ENCODE measurements at places on chromosomes 4 and X.

GRCh38 chr4:152690706-152691651 is 11.2 kb upstream of the TMEM154 start:
- DNase-seq = no peak

GRCh38 chrX:49243166-49243565 is 7.9 kb downstream of the CCDC22 start:
- no peak for DNase-seq

DNA sequence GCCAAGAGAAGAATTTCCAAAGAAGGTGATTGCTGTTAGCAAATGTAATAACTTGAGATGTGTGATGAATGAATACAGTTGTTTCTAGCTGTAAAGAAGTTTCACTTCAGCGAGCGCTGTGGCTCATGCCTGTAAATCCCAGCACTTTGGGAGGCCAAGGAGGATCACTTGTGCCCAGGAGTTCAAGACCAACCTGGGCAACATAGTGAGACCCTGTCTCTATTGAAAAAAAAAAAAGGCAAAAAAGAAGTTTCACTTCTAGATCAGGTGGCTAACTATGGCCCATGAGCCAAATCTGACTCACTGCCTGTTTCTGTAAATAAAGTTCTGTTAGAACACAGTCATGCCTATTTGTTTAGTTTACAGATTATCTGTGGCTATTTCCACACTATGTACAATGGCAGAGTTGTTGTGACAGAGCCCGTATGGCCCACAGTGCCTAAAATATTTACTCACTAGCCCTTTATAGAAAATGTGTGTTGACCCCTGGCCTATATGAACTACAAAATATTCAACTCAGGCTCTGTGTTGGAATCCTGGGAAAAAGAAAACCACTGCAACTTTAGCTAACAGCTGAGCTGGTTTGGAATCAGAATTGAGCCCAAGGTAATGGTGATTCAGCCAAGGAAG is 54.1 kb upstream of the PRPS1 start:
- DNase-seq = no peak

GRCh38 chr4:56817840-56818491 is 3.5 kb downstream of the SPINK2 start:
- DNase-seq = no peak

DNA sequence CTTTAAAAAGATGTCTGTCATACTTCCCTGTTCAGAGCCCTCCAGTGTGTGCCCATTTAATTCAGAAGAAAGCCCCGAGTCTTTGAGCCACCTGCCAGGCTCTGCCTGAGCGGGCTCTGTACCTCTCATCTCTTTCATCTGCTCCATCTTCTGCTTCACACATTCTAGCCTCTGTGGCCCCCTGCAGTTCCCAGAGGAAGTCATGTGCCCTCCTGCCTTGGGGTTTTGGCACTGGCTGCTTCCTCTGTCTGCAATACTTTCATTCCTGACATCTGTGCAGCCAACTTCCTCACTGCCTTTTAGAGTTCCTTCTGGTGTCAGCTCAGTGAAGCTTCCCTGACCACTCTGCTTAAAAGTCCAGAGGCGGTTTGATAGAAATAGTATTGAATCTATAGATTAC is 6.2 kb upstream of the STK32B start:
- no peak for DNase-seq

DNA sequence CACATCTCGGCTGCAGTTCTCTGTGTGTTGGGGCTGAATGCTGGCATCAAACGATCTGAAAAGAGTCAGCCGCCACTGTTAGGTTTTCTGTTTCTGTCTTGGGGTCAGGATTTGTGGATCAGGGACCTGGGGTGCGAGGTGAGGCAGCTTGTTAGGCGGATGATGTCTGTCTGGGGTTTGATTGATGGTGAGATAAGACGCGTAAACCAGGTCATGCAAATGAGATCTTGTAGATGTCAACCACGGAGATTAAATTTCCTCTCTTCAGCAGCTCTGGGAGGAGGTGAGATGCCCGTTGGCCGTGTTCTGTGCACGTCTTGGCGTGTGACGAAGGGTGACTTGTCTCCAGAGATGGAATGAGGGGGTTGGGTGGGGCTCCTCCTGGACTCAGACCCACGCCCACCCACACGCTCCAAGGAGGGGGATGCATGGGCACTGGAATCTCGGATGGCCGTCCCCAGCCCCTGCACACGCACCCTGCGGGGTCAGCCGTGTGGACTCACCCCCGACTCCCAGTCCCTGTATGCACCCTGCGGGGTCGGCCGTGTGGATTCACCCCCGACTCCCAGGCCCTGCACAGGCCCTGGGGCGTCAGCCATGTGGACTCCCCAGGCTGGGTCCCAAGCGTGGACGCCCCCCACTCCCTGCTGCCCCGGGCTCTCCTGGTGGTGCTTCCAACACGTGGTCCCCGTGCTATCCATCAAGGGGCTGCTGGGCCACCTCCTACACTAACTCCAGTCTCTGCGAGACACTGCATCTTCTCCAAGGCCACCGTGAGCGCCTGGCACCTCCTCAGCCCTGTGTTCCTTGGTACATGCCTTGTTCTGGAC is 16.0 kb upstream of the UVSSA start:
- DNase-seq = no peak

DNA sequence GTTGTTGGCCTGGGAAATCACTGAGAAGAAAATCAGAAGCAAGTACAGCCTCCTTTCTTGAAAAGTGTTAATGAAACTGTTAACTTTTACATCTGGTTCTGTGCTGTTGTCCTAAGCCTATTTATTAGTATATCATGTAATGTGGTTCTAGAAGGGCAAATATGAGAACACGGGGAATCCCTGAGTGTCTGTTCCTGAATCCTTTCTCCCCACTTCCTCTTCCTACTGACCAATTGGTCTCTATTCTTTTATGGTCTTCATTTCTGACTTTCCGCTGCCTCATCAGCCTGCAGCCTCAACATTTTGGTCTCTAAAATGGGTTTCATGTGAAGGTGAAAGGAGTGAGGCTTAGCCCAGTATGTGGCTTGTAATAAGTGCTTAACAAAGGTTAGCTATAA is 159.9 kb upstream of the MAMLD1 start:
- no peak for DNase-seq

DNA sequence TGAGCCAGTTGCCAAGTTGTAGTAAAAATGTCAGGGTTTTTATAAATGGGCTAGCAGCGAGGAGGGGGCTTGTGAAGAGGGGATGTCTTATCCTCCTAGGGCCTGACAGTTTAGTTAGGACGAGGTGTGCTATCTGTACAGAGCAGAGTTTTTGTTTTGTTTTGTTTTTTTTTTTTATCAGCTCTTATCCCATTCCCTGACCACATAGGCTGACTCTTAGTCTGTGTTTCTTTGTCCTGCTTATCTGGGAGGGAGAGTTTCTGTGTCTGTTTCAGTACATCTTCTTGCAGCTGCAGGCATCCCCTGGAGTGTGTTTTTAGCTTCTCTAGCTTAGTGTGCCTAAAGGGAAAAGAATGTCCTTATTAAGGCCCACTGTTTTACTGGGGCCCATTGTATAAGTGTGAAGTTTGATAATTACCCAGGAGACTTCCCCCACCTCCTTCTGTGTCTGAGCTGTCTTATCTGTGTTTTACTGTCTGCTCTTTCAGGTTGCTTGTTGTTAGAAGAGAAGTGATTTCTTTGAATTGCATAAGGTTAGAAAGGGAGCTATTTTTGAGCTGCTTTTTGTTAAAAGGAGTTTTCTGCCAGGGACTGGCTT is 32.0 kb downstream of the PAGE2 start:
- no peak for DNase-seq

- no peak for DNase-seq
Observed at GRCh38 chrX:102846544-102847236, 90.4 kb upstream of the RAB40AL start.

DNA sequence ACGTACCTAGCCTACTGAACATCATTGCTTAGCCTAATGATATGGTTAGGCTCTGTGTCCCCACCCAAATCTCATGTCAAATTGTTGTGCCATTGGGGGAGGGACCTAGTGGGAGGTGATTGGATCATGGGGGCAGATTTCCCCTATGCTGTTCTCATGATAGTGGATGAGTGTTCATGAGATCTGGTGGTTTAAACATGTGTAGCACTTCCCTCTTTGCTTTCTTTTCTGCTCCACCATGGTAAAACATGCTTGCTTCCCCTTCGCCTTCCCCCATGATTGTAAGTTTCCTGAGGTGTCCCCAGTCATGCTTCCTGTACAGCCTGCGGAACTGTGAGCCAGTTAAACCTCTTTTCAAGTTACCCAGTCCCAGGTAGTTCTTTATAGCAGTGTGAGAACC is 102.6 kb downstream of the RAPGEF2 start:
- no peak for DNase-seq

- no peak for DNase-seq
Observed at GRCh38 chrX:40130207-40130606, 32.4 kb upstream of the BCOR start.

GRCh38 chrX:7242613-7243012 is 94.7 kb upstream of the PUDP start:
- no peak for DNase-seq

DNA sequence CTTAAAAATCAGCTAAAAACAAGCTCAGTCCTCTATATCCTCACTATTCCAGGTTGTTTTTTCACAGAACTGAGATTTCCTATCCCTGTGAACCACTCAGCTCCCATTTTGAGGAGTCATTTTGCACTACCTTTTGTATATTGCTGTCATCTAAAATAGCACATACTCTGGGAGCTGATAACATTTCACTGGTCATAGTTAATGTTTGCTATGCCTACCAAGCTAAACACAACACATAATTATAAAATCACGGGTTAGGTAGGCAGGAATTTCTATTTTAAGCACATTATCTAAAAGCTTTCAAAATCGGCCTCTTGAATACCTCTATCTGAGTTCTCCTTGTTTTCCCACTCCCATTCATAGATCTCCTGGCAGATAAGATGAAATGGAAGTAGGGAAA is 882.0 kb upstream of the INTU start:
- no peak for DNase-seq

- DNase-seq = no peak
Observed at GRCh38 chr4:53654300-53654758, 63.0 kb upstream of the LNX1 start.

GRCh38 chr4:67451464-67451863 is 93.8 kb downstream of the CENPC start:
- no peak for DNase-seq

- DNase-seq = no peak
Observed at GRCh38 chr4:139223682-139224317, 46.8 kb upstream of the ELF2 start.

DNA sequence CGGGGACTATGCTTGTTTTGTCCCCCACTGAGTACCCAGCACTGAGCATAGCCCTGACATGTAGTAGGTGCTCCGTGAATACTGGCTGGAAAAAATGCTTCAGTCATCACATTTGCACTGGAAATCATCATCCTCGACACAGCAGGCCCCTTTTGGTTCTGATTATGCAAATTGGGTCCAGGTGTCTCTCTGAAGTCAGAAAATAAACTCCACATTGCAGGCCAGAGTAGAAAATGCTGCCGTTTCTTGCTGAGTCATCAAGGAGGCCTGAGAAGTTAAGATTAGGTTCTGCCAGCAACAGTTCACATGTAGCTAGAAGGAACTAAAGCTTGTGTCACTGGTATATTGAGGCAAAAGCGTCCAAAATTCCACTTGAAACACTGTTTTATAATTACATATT is 15.0 kb upstream of the STK32B start:
- no peak for DNase-seq

DNA sequence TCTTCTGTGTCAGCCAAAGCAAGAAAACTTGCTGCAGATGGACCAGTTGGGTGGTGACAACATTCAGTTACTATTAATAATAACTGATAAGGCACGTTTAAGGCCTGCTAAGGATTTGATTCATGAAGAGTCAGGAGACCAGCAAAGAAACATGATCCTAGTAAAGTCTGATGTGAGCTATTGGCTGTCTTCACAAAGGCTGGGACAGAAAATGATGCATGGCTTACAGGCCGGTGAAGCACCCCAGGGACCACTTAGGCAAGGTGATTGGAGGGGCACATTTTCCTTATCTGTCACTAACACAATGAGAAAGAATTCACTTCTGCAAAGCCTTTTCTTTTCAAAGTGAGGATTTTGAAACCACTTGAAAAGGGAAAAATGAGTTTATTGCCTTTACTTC is 65.4 kb upstream of the TRPC3 start:
- DNase-seq = no peak

- no peak for DNase-seq
Observed at GRCh38 chr4:90544532-90545045, 417.4 kb downstream of the CCSER1 start.

- DNase-seq = no peak
Observed at GRCh38 chrX:149490100-149490499, 15.0 kb downstream of the IDS start.

- peak; percentile 79 for DNase-seq
Observed at GRCh38 chrX:154368630-154369448, 5.6 kb downstream of the FLNA start.

- DNase-seq = no peak
Observed at GRCh38 chr4:53608649-53609048, 17.4 kb upstream of the LNX1 start.

DNA sequence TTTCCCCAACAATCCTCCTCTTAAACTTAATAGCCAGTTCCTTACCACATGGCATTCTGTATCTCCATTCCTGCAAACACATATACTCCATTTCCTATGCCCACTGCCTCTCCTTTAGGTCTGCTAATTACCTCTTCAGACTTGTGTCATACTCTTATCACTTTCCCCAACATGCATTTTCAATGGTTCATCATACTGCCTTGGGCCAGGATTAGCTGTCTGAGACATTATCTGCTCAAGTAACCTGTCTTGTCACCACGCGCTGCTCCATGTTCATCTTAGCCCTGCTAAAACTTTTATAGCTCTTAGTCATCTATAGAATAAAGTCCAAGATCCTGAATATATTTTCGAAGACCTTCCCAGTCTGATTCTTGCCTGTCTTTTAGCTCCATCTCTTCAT is 224.1 kb upstream of the GK2 start:
- DNase-seq = no peak

DNA sequence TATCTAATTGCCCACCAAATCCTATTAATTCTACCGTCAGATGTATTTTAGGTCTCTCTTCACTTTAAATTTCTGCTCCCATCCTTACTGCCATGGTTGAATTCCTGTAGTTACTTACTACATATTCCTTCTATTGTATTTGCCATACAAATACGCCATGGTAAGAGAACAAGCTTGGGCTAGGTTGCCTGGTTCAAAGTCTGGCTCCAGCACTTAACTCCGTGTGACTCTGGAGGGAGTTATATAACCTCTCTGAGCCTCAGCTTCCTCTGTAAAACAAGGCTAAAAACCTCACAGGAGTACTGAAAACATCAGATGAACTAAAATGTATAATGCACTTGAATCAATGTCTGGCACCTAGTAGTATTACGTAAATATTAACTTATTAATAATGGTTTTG is 260.3 kb upstream of the RPS6KA3 start:
- DNase-seq = no peak

DNA sequence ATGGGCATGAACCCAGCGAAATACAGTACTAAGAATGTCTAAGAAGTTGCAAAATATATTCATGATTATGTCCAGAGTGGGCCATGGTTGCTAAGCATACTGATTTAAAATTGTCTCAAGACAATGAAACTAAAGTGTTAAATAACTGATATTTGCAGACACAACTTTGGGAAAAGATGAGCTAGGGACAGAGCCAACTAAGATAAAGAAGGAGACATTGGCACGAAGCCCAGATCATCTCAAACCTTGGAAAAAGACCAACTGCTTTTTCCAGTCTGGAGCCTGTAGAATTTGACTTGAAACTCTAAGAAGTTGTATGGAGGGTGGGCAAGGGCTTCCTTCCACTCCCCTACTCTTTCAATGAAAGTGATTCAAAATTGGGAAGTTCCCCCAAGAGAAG is 108.5 kb upstream of the GLRA2 start:
- DNase-seq = no peak

Measured in stimulated activated CD4-positive, alpha-beta T cell treated with anti-CD3 and anti-CD28 coated beads, Interleukin-15, amount 100 ng/mL, for 1 hour (primary cell).